SK-N-DZ (cell line): ENCODE measurements at places on chromosomes 7 and 10.

DNA sequence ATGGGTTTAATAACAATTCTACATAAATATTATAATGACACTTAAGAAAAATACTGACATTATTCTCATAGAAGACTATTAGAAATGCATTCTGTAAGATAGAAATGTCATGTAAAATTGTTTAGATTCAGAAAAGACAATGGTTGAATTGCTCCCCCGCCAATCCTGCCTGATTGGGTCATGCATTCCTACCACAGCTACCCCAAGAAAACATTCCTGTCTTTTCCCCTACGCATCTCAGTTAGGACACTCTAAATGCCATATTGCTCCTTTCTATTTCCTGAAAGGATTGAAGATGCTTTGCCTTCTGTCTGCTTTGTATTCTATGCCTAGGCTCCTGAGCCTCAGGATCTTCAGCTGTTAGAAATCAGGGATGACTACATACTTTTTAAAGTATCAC, 109.4 kb downstream of the DGKB start:
- DNase-seq, result no peak

DNA sequence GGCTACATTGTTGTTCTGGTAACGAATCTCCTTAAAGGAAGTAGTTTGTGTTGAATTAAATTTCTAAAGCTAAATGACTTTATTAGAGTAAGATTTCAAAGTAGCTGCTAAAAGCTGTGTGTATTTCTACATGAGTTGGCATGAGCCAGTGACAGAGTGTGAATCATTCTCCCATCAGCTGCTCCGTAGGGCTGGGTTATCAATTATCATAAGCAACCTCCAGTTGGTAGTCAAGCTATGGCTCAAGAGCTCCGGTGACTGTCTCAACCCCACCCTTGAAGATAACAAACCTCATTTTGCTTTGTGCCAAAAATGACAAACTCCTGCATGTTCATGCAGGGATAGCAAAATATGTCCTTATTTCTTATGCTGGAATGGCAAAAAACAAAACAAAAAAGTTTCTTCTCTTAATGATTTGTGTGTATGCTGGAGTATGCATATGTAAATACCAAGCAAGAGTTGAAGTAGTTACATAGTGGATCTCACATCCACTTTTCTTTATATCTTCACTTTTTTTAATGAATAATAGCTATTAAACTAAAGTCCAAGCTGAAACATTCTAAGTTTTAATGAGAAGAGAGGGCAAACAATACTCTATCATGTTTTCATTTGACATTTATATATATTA, 249.4 kb downstream of the CACNA2D1 start:
- no peak for DNase-seq

DNA sequence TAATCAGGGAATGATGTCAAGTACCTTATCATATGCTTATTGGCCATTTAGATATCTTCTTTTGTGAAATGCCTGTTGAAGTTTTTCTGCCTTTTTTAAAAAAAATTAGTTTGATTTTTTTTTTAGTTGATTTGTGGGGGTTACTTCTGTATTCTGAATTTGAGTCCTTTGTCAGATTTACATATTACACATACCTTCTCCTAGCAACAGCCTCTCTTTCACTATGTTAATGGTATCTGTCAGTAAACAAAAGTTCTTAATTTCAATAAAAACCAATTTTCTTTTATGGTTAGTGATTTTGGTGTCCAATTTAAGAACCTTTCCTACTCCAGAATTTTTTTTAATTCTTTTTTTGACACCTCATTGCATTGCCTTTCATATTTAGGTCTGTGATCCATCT, 52.0 kb downstream of the CSGALNACT2 start:
- no peak for DNase-seq

DNA sequence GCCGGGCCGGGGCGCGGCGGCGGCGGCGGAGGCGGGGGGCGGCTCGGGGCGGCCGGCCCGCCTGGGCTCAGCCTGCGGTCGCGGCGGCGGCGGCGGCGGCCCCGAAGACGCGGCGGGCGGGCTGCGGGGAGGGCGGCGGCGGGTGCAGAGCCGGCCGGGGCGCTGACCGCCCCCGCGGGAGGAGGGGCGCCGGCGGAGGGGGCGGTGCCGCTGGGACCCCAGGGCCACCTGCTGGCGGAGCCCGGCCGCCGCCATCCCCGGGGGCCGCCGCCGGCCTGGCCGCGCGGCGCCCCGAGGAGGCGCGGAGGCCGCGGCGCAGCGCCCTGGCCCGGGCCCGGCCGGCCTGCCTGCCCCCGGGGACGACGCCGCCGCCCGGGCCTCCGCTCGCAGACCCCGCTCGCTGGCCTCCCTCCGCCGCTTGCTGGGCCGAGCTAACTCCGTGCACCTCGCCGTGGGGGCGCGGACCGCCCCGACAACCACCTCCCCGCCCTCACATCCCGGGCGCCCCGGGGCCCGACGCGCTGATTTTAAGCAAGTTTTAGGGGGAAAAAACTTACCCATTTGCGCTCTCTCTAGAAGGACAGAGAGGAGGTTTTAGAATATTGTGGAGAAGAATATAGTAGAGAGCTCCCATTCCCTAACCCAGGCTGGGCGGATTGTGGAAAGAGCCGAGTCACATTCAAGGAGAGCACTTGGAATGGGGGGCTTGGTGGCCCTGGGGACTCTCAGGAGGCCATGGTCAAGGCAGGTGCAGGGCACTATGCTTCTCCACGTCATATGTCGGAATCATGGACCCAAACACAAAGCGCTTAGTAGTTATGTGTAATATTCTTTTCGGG, at the start of gene BEND7:
TSS of gene BEND7 (minus strand) at position 140 of the 839 bp plus-strand sequence. CDS start 481 bp downstream, outside the sequence.
- DNase-seq, result peak; percentile 22

DNA sequence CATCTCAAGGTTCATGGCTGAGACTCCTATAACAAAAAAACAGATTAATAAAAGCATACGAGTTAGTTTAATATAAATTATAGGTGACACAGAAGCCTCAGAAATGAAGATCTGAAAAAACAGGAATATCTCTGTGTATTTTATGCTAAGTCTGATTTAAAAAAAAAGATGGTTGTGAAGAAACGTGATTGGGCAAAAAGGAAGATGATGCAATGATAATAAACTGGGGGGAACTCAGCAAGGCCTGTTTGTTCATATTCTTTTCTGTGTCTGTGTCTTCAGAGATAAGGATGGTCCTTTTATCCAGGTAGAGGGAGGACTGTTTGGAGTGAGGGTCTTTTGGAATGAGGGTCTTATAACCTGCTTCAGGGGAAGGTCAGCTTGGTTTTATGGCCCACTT, 25.9 kb downstream of the TAC1 start:
- DNase-seq, result no peak

DNA sequence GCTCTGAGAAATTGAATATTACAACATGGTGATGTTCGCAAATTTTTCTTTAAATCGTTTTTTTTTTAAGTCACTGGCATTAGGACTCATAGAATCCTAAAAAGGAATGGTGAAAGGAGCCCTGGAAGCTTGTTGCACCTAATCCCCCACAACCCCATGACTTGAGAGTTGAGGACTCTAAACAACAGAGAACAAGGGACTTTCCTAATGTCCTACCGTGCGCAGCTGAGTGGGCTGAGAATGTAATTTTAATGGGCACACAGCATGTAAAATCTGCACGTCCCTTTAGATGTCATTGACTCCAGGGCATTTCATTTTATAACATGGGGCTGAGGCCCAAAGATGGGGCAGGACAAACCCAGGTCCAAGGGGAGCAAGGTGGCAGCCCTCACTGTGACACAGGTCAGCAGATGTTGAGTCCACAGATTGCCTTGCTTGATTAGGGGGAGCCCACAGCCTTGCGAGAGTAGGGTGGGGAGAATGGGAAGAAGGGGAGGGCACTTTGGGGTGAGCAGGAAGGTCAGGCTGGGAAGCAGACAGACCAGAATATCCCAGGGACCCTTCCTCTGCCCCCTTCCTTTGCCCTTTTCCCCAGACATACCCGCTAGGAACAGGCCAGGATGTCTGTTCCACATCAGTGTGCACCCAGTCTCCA, 208.4 kb upstream of the ZMIZ1 start:
- DNase-seq, result no peak

DNA sequence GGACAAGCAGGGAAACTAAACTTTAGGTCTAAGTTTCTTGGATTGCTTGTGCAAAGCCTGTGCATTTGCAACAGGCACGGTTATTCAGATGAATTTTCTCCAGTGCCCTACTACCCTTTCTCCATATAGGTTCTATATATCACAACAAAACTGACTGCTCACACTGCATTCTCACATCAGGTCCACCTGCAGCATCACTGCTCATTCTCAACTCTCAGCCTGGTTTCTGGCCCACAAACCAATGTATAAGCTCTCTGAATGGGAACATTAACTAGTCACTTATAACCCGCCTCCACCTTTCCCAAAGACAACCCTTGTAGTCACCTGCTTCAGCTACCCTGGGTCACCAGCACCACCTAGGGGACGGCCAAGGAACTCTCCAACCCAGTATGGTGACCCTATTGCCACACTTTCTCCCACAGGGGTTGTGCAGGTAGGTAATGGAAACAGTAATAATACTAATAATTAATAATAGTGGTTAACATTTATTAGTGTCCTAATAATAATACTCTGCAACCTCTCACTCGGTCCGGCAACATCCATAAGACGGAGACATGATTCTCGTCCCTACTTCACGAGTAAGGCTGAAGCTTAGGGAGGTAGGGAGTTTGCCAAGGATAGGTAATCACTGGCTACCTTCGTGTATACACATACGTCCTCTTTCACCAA, 97.3 kb downstream of the CLEC2L start:
- DNase-seq, result peak; percentile 24

- no peak for DNase-seq
Observed at GRCh38 chr7:49692516-49692915, 80.9 kb upstream of the VWC2 start.

DNA sequence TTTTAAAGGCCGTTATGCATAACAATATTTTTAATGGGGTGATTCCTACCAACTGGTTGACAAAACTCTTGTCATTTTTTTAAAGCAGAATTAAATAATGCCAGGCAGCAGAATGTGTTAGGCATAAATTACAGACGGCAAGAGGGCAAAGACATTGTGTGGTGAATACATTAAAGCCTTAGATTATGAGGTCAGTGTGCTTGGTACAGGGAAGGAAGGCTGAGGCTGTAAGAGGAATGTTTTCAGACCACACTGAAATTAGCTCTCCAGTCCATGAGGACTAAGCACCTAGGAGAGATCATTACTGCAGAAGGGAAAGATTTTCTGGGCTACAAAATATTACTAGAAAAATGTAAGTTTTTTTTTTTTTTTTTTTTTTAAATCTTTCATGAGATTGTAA, 312.8 kb upstream of the PRKCQ start:
- DNase-seq, result no peak

GRCh38 chr7:37491919-37492694, 43.4 kb upstream of the ELMO1 start:
- DNase-seq, result no peak

GRCh38 chr7:112416127-112416526, 34.1 kb upstream of the IFRD1 start:
- no peak for DNase-seq

DNA sequence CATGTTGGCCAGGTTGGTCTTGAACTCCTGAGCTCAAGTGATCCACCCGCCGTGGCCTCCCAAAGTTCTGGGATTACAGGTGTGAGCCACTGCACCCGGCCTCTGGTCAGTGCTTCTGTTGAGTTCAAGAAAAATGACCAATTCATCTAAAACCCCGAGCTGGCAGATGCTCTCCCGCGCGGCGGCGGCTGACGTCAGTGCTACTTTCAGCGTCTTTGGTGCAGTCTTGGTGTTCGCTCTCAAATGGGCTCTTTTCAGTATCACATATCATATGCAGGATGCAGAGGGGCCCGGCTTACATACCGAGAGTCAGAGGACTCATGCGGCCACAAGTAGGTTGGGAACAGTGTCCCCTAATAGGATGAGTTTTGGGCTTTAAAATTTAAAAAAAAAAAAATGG, 125.9 kb downstream of the CUX1 start:
- no peak for DNase-seq

DNA sequence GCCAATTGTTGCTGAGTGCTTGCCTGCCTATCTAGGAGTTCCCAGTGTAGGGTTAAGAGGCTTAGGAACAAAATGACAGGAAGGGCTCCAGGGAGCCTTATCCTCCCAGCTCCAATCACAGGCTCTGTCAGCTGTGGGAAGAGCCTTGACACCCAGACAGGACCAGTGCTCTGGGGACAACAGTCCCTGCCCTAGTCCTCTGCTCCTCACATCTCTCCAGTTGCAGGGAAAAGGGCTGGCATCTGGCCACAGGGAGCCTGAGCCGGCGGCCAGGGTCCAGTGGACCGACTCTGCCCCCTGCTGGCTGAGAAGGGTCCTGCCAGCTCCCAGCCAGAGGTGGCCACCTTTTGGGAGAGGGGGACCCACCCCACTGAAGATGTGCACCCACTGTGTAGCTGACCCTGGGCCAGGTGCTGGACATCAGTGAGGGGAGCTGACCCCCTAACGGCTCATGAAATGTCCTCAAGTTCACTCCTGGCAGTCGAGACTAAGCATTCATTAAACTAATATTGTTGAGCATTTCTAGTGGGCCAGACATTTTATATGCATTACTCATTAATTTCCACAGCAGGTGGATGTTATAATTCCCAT, 17.6 kb downstream of the DNAJB12 start:
- peak; percentile 64 for DNase-seq

GRCh38 chr7:105016709-105017656, 3.0 kb downstream of the KMT2E start:
- DNase-seq, result no peak

GRCh38 chr7:99576251-99576650, 17.8 kb downstream of the ZNF655 start:
- DNase-seq, result no peak

- no peak for DNase-seq
Observed at GRCh38 chr7:45881759-45882464, 6.4 kb upstream of the IGFBP1 start.

DNA sequence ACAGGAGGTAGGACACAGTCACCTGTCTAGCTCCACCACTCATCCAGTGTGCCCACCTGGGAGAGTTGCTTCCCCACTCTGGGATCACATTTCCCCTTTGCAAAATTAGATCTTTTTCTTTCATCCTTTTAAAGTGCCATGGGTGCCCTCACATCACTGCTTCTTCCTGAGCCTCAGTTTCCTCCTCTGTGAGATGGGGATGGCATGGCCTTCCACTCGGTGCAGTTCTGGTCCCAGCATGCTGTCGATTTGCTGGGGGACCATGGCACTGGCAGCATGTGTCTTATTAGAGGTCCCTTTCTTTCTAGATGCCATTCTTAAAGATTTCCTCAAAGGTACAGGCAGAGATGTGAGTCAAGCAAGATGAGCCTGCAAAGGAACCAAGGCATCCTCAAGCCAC, 158.3 kb upstream of the ZMIZ1 start:
- DNase-seq, result no peak

- DNase-seq, result peak; percentile 86
Observed at GRCh38 chr10:21603721-21604120, 69.7 kb downstream of the MLLT10 start.

DNA sequence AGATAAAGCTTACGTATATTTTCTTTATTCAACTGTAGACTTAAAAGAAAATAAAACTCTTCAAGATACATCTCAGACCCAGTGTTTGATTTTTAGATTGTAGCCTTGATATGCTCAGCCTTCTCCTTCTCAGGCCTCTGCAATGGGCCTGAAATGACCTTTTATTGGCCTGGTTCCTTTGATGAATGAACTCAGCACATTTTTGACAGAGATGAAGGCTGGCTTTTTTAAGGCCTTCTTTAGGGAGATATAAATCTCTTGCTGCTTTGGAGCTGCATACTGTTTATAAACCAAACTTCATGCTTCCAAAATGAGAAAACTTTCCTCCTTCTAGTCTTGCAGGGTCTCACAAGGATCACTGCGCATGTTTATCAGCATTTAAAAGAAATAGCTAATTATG, 1049.8 kb downstream of the LRMDA start:
- no peak for DNase-seq
